Naive thymus-derived CD8-positive, alpha-beta T cell (primary cell): ENCODE measurements at places on chromosomes 1 and 21. TPM values are rescaled to one million over a fixed set of nuclear protein-coding genes. Genes with fewer than 3 reads are reported as not detected.

- peak overlapping the region; percentile 99 for H3K4me3 ChIP-seq
- peak overlapping the region; percentile 99 for H3K27ac ChIP-seq
- H3K27me3 ChIP-seq, result no peaks in the 10 kb centered on the region
- H3K4me1 ChIP-seq, result peaks cover 55% of the 10 kb centered on the region
- peak; percentile 82 for DNase-seq
- peaks cover 3% of the 10 kb centered on the region for H3K36me3 ChIP-seq
These were observed 197.9 kb upstream of the SGIP1 start for GRCh38 chr1:66335859-66336640.

Gene CDC73
- total RNA-seq, result 63.5 TPM

Gene RABIF
- total RNA-seq, result 13.8 TPM

DNA sequence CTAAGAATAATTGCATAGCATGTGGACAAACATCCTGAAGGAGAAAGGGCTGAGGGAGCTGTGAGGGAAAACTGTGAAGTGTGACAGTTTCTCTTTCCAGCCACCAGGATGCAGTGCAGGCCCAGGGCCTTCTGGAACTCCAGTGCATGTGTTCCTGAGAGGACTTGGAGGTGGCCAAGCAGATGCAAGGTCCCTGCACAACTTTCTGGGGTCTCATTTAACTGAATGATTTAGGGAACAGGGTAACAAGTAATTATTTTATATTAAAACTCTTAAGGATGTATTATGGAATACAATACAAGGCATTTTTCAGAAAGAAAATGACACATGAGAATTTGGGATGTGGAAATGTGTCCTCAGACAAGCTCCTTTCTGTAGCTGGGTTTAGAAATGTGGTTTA lies 61.2 kb upstream of the MCOLN3 start:
- no peak overlapping the region for H3K27ac ChIP-seq
- no peaks in the 10 kb centered on the region for H3K36me3 ChIP-seq
- H3K4me3 ChIP-seq, result no peak overlapping the region
- no peaks in the 10 kb centered on the region for H3K4me1 ChIP-seq
- H3K27me3 ChIP-seq, result no peaks in the 10 kb centered on the region
- DNase-seq, result peak; percentile 53

- peaks cover 57% of the 10 kb centered on the region for H3K4me1 ChIP-seq
- H3K27me3 ChIP-seq, result no peaks in the 10 kb centered on the region
- H3K27ac ChIP-seq, result peak overlapping the region; percentile 58
- no peaks in the 10 kb centered on the region for H3K36me3 ChIP-seq
- H3K4me3 ChIP-seq, result peak overlapping the region; percentile 15
These were observed 107.4 kb upstream of the CASZ1 start for GRCh38 chr1:10903821-10904220.

GRCh38 chr1:9251501-9251900 lies 16.9 kb downstream of the H6PD start:
- H3K27ac ChIP-seq, result no peak overlapping the region
- H3K4me3 ChIP-seq, result no peak overlapping the region
- peaks cover 12% of the 10 kb centered on the region for H3K4me1 ChIP-seq
- H3K27me3 ChIP-seq, result no peaks in the 10 kb centered on the region
- peaks cover 35% of the 10 kb centered on the region for H3K36me3 ChIP-seq
- DNase-seq, result no peak

DNA sequence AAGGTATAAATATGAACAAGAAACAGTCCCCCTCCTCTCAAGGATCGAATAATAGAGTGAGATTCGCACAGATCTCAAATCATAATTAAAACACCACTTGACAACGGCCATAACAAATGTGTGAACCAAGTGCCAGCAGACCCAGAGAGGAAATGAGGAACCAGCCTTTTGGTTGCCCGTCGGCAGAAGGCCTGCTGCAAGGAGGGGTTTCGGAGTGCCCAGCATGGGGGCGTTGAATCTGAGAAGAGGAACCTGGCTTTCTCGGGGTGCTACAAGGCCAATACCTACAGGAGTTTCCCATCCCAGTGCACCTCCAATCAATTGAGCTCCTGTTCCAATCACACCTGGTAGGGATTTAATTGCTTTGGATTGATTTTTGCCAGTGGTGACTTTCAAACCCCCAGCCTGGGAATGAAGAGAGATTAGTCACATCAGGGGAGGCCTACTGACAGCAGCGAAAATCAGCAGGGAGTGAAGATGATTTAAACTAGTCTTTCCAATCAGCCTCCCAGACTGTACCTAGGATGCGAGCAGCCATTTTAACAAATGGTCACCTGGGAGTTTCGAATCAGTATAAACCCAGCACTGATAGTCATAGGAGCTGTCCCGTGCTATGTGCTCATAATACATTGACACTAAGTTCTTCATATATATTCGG lies 263.8 kb downstream of the KAZN start:
- peaks cover 16% of the 10 kb centered on the region for H3K27me3 ChIP-seq
- no peaks in the 10 kb centered on the region for H3K36me3 ChIP-seq
- H3K4me3 ChIP-seq, result no peak overlapping the region

Gene SLAMF6
- 42.5 TPM for total RNA-seq

Gene HSD3B1
- not detected for total RNA-seq

DNA sequence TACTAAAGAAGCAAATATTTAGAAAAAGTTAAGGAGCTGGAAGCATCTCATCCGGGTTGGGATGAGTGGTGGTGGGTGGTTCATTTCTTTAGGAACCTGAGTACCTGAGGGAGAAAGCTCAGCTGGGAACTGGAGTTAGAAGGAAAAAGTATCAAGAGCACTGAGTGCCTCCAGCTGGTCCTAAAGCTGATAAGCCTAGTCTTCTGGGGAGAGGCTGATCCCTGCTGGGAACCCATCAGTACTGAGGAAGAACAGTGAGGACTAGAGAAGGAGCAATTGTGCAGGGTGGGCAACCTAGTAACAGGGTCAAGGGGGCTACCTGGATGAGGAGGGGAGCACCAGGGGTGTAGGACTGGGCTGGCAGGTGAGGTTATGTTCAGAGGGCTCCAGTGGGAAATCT lies 89.5 kb downstream of the RUNX1 start:
- no peak for DNase-seq
- H3K4me1 ChIP-seq, result peaks cover 45% of the 10 kb centered on the region
- H3K27ac ChIP-seq, result no peak overlapping the region
- no peaks in the 10 kb centered on the region for H3K27me3 ChIP-seq
- H3K4me3 ChIP-seq, result no peak overlapping the region
- peaks cover 19% of the 10 kb centered on the region for H3K36me3 ChIP-seq

DNA sequence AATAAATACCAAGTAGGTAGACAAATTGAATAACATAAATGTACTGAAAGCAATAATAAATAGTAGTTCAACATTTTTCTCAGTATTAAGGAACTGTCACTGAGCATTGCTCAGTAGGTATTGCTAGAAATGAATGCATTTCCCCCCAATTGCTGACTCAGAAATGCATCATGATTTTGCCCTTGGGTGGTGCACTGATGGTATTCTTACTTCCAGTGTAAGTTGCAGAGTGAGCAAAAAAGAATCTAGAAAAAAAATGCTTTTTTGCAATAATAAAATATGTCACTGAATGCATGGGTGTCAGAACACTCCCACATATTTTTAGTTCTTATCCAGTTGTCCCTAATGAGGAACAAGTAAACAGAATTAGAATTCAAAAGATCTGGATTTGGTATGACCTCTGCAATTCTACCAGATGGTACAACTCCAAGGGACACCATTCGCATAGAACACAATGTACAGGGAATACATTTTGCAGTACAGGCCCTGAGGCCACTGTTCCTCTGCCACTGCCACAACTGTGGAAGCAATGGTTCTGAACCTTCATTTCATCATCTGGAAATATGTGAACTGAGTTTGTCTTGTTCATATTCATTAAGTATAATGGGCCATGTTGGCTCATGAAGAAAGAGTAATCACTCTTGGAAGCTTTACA lies 78.0 kb downstream of the ATP6V1G3 start:
- no peaks in the 10 kb centered on the region for H3K36me3 ChIP-seq
- H3K27ac ChIP-seq, result no peak overlapping the region
- no peaks in the 10 kb centered on the region for H3K27me3 ChIP-seq
- no peak overlapping the region for H3K4me3 ChIP-seq

DNA sequence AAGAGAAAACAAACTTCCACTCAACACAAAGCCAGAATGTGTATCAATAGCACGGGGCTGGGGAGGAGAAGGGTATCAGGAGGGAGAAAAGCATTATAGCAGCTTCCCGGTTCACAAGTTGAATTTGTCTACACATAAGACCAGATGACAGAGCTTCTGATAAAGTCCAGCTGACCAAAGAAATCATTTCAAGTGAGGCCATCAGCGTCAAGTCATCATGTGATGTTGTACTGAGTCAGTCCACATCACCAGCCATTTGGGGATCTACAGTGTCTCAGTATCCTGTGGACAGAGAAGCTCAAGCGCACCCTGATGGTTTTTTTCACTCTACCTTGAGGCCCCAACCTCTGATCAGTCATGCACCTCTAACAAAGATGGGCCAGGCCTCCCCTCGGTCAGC lies 33.0 kb downstream of the SETD4 start:
- no peaks in the 10 kb centered on the region for H3K27me3 ChIP-seq
- H3K4me1 ChIP-seq, result peaks cover 7% of the 10 kb centered on the region
- no peaks in the 10 kb centered on the region for H3K36me3 ChIP-seq
- no peak overlapping the region for H3K27ac ChIP-seq

Gene SLC1A7
- not detected for total RNA-seq

DNA sequence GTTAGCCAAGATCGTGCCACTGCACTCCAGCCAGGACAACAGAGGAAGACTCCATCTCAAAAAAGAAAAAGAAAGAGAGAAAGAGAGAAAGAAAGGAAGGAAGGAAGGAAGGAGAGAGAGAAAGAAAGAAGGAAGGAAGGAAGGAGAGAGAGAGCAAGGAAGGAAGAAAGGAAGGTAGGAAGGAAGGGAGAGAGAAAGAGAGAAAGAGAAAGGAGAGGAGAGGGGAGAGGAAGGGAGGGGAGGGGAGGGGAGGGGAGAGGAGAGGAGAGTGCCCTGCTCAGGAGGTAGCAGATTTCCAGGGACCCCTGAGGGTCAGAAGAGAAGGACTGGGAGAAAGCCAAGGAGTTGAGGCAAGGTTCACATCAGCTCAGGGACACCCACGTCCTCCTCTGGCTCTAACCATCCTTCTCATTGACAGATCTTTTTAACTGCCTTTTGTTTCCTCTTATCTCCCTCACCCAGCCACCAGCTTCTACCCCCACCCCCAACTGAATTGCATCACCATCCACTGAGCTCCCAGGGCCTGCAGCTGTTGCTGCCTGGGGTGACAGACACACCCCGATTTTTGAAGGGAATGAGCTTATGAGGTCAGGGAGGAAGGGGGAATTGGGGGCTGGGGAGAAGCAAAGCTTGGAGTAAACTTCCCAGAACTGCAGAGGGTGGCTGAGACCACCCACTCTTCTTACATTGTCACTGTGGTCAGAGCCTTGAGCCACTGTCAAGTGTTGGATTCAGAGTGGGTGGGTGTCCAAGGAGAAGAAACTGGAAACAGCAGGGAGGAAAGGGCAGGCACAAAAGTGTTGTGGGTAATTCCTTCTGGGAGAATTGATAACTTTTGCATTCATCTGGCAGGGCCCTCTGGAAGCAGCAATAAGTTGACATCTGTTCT lies 91.6 kb downstream of the GLUL start:
- H3K27me3 ChIP-seq, result no peaks in the 10 kb centered on the region
- no peaks in the 10 kb centered on the region for H3K36me3 ChIP-seq
- peaks cover 25% of the 10 kb centered on the region for H3K4me1 ChIP-seq
- peak overlapping the region; percentile 93 for H3K27ac ChIP-seq

Gene CAP1
- 314 TPM for total RNA-seq

Gene VANGL2
- 0.10 TPM for total RNA-seq

Gene RAB7B
- not detected for total RNA-seq

Gene RPL22
- total RNA-seq, result 577 TPM
